ENCODE measurements at places on chromosomes 3 and 15.

DNA sequence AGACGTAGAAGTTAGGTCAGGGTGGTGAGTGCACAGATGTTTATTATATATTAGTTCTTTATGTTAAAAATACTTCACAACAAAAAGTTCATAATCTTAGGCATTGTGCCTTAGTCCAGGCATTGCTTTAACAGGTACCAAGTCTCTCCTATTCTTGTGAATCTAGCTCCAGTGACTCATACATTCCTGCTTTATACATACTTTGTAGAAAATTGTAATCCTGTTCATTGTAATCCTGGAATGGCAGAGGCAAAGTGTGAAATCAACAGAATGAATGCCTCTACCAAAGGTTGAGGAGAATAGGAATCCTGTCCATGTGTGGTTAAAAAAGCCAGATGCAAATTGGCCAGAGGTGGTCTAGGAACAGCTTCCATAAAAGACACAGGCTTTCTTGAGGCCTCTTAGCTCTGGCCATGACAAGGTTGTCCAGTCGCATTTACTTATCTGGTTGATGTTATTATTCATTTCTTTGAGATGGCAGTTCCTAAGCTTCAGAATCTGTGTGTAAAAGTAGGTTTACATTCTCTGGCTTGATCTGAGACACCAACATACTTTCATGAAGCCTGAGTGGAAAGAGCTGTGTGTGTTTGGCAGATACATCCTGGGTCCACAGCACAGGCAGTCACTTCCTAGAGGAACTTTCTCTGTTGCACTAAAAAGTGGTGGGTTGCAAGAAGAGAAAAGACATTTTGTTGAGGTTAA, 109.0 kb downstream of the CDIN1 start:
- no peak for DNase-seq

GRCh38 chr3:188829576-188829975, 342.2 kb upstream of the TPRG1 start:
- no peak for DNase-seq

- DNase-seq = no peak
Observed at GRCh38 chr3:80771085-80771484, 990.4 kb downstream of the GBE1 start.

DNA sequence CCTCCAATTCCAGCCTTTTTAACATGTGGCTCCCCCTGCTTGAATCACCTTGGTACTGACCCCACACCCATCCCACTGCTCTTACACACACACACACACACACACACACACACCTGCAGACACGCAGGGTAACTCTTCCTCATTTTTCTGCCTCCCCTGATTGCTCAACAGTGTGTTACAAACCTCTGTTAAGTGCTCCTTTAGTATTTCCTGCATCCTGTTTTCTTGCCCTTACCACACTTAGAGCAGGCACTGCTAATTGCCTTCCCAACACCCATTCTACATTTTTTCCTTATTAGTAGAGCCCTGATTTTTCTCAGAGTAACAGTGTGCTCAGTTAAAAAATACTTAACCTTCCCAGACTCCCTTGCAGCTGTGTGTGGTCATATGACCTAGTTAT, 184.0 kb downstream of the EBLN2 start:
- DNase-seq = no peak

DNA sequence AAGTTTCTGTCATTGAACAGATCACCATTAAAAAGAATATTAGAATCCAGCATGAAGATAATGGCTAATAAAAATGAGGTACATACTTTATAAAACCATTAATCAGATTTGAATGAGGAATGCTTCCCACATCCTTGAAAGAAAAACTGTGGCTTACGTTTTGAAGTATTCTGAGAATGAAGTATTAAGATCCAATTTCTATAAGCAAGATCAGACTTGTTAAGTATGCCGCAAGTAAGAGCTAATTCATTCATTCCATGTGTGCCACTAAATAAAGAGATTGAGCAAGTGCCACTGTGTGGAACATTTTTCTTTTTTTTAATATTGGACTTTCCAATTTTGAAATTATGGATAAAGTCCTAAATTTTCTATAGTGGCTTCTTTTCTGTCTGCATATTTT, 30.6 kb downstream of the NMD3 start:
- DNase-seq = no peak

DNA sequence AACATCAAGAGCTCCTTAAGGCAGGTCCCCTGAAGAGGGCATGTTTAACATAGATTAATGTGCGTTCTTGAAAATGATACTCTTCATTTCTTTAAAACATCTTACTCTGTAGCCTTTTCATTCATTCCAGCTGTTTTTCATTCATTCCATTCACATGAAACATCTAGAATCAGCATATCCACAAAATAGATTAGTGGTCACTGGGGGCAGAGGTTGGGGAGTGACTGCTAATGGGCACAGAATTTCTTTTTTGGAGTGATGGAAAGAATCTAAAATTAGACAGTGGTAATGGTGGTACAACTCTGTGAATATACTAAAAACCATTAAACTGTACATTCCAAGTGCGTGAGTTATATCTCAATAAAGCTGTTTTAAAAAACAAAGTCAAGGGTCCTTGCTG, 15.4 kb upstream of the CXCR6 start:
- DNase-seq = no peak

GRCh38 chr3:153052096-153052460, 109.9 kb upstream of the RAP2B start:
- no peak for DNase-seq

DNA sequence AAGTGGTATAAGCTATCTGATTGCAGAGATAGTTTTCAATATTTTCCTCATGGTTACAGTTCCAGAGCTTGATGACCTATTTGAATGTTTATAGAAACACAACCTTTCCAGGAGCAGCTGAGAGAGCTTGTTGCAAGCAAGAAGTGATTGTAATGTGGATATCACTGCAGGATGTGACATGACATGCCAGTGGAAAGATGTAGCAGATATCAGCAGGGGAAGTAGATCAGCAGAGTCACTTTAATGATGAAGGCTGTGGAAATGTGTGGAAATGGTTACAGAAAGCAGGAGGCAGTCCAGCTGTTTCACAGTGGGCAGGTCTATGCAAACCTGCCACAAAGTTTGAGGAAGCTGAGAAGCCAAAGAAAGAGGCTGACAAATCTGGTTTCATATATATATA, 21.0 kb downstream of the TMEM158 start:
- DNase-seq = no peak

- DNase-seq = no peak
Observed at GRCh38 chr3:99625643-99626416, 12.6 kb upstream of the COL8A1 start.

GRCh38 chr3:191391861-191392808, 61.8 kb upstream of the UTS2B start:
- DNase-seq = no peak

- no peak for DNase-seq
Observed at GRCh38 chr3:5035113-5035512, 55.9 kb downstream of the BHLHE40 start.

DNA sequence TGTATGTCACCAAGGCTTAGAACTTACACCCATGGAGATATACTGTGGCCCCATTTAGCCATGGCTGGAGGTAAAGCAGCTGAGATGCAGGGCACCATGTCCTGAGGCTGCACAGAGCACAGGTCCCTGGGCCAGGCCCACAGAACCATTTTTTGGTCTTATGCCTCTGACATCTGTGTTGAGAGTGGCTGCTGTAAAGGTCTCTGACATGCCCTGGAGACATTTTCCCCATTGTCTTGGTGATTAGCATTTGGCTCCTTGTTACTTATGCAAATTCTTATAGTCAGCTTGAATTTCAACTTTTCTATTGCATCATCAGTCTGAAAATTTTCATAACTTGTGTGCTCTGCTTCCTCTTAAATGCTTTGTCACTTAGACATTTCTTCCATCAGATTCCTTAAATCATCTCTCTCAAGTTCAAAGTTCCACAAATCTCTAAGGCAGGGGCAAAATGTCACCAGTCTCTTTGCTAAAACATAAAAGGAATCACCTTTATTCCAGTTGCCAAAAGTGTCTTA, 701.3 kb downstream of the EPHA3 start:
- DNase-seq = no peak

GRCh38 chr15:25875566-25875965, 12.4 kb upstream of the ATP10A start:
- DNase-seq = no peak

DNA sequence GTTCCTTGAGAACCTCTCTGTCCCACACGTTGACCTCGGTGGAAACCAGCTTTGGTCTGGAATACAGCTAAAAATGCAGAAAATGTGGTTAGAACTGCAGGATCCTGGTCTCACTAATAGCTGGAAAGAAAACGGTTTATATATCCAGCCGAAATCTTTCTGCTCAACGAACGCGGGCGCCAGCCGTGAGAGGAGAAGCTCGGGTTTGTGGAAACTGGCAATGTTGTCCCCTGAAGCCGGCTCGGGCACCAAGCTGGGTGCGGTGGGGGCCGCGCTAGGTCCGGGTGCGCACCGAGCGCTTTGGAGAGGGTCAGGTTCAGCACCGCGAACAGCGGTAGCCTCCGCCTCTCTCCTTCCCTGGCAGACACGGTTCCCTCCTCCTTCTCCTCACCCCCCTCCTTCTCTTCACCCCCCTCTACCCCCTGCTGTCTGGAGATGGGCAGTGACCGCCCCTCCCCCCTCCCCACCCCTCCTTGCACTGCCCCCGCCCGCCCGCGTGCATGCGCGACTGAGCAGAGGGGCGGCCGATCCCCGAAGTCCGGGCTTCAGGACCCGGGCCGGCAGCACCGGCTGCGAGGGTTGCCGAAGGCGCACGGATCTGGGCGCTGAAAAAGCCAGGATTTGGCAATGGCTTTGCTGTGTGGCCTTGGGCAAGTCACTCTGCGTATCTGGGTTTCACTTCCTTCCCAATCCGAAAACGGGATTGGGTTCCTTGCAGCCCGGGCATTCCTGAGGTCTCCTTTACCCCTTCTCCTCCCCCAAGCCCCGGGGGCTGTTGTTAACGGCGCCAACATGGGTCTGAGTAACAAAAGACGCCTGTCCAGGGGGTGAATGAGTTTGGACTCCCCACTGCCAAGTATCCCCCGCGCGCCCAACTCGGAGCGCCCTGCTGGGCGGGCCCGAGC, at the start of gene SKOR1:
Gene SKOR1, plus strand, starts transcription at position 534 of the 905 bp plus-strand sequence. Its CDS starts 94 bp downstream, at position 628.
- no peak for DNase-seq

- DNase-seq = no peak
Observed at GRCh38 chr15:61069394-61070075, 159.6 kb downstream of the RORA start.

DNA sequence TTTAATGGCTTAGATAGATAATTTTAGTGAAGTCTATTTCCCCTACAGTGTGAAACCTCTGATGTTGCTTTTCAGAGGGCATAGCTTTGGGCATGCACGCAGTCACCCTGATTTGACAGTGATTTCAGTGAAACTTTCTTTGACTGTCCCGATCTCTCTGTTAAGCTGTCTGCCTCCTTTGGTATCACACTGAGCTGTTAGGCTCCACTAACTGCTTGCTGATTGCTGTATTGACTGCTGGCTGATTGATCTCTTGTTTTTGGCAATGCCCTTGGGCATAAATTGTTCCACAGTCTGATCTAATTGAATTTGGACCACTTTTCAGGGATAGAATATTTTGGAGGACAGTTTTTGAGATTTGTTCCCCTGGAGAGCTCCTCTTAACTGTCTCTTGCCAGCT, 68.5 kb upstream of the CCDC54 start:
- DNase-seq = no peak

- no peak for DNase-seq
Observed at GRCh38 chr15:66484539-66485112, 12.9 kb downstream of the SNAPC5 start.

DNA sequence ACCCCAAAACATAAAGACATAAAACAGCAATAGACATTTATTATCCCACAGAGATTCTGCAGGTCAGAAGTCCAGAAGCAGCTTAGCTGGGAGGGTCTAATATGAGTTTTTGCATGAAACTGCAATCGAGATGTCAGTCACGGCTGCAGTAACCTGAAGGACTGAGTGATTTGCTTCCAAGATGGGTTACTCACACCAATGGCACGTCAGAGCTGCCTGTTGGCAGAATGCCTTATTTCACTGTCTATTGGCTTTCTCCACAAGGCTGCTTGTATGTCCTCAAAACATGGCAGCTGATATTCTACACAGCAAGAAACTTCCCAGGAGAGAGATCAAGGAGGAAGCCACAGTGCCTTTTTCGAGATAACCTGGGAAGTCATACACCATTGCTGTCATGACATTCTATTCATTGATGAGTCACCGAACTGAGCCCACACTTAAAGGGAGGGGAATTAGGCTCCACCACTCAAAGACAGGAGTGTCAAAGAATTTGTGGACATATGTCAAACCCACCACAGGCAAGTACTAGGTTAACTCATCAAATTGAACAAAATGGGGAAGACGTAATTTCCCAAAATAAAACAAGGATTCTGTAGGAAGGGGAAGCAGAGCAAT, 122.2 kb downstream of the SYNPR start:
- no peak for DNase-seq

- no peak for DNase-seq
Observed at GRCh38 chr15:95449230-95449628, 881.3 kb upstream of the NR2F2 start.

- DNase-seq = no peak
Observed at GRCh38 chr15:40115670-40116093, 7.0 kb upstream of the BMF start.
